Hepatocyte (in vitro differentiated cells): ENCODE measurements at places on chromosomes 5 and 9.
A peak's percentile ranks its signal among the peaks of the same experiment; 100 is the strongest.

GRCh38 chr5:79974886-79975285 lies 16.2 kb downstream of the MTX3 start:
- no peak for DNase-seq

- peak; percentile 61 for DNase-seq
Observed at GRCh38 chr9:26856413-26857032, 36.1 kb downstream of the CAAP1 start.

DNA sequence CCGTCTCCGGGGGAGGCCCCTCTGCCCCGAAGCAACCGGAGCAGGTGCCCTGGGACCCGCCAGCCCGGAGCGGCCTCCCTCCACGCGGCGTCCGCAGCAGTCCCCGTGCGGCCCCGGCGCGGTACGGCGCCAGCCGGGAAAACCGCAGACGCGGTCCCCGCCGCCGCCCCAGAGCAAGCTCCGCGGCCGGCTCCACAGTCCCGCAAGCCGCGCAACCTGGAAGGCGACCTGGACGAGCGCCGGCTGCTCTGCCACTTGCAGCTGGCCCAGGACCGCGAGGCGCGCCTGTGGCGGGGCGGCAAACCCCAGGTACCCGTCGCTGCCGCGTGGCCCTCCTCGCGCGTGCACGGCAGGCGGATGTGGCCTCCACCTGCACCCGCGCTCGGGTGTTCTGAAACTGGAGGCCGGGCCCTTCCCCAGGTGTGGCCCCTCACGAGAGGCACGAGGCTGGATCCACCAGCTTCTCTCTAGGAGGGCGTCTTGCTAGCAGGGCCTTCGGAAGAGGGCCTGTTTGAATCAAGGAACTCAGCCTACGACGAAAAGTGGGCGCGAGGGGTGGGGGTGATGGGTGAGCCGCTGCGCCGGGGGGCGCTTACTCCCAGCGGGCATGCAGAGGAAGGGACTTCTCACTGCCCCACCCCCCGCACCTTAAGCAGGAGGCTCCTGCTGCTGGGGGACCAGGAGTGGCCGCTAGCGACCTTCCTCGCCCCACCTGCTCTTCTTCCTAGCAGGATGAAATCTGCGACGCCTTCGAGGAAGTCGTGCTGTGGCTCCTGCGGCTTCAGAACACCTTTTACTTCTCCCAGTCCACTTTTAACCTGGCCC lies 602 bp downstream of the CCNI2 start:
- peak; percentile 42 for DNase-seq

GRCh38 chr9:78539904-78540303 lies 243.0 kb downstream of the PSAT1 start:
- no peak for DNase-seq

GRCh38 chr5:36721664-36722235 lies 115.3 kb downstream of the SLC1A3 start:
- no peak for DNase-seq

- DNase-seq = no peak
Observed at GRCh38 chr9:28365728-28366127, 792.4 kb upstream of the C9orf72 start.

DNA sequence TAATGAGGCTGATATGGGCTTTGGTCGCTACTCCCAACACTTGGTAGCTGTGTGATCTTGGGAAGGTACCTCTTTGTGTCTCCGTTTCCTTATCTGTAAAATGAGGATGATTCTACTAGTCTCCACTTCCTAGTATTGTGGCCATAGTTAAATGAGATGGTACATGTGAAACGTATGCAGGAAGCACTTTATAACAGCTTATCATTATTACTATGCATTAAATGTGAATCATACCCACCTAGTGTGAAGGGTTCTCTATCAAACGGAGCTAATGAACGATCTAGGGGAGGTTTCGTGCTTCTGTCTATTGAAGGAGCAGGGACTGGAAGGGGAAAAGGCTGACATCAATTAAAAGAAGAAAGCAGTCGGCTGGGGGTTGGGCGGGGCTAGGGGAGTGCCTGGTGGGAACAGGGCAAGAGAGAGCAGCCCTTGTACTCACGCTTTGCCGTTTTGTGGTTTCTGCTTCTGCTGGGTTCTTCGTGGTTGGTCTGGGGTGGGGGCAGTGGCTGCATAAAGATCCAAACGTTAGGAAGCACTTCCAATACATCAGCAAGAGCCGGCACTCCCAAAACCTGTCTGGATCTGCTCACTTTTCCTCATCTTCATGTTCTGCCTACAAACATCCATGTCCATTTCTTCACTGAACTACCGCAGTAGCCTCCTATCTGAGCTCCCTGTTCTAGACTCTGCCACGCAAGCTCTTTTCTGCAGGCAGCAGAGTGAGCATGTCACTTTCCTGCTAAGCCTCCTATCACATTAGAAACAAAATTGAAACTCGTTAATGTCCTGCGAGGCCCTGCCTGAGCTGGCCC lies 30.8 kb downstream of the LCP2 start:
- no peak for DNase-seq

DNA sequence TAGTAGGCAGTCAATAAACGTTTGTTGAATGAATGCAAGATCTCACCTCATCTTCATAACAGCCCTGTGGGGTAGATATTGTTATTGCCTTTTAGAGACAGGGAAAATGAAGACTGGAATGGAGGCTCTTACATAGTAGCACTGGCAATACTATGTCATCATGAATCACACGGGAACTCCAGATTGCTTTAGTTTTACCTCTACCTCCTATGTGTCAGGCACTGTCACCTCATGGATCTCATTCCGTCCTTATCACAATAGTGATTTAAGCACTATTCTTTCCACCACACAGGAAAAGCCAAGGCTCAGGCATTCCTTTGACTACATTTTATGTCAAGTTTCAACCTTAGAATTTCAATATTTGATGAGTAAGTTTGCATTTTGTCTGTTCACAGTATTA lies 2.9 kb upstream of the EPB41L4B start:
- DNase-seq = no peak

- no peak for DNase-seq
Observed at GRCh38 chr5:14447958-14448911, 133.4 kb upstream of the OTULINL start.

DNA sequence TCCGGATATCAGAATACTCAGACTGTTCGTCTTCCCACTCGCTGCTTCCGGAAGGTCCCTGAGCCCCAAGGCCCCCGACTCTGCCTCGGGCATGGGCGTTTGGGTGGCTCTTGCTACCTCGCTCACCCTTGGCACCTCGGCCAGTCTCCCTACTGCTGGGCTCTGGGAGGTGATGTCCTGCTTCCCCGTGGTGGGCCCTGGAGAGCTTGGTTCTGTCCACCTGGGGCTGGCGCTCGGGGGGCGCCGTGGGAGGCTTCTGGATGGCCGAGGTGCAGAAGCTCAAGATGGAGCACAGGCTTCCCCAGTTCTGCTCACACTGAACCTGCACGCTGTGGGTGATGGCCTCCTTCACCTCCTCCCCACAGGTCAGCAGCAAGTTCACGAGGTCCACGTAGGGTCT lies 10.4 kb downstream of the STC2 start:
- no peak for DNase-seq

DNA sequence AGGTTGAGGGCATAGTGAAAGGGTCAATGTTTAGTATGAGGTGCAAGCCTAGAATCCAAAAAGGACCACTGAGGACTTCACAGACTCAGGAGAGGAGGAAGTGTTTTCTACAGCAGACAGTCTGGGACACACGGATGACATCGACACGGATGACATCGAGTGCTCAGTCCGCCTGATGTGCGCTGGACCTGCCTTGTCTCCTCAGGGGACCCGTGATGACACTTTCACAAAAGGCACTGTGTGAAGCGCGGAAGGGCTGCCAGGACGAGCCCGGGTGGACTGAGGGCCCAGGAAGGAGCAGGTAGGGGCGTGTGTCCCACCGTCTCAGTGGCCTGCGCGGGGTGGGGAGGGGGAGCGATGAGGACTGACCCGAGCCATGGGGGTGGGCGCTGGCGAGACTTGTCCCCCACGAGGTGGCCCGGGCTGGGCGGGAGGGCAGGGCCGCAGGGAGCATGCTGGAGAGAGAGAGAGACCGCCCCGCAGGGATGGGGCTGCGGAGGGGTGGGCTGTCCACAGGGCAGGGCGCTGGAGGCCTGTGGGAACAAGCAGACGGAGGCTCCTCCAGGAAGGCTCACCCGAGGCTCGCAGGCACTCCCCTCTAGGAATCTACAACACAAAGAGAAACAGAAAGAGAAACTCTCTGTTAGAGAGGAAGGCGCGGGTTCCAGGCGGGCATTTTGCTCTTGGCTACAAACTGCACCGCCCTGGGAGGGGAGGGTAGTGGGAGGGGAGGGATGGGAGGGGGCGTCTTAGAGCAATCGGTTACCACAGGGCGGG lies 54.9 kb downstream of the USP20 start:
- DNase-seq = no peak

DNA sequence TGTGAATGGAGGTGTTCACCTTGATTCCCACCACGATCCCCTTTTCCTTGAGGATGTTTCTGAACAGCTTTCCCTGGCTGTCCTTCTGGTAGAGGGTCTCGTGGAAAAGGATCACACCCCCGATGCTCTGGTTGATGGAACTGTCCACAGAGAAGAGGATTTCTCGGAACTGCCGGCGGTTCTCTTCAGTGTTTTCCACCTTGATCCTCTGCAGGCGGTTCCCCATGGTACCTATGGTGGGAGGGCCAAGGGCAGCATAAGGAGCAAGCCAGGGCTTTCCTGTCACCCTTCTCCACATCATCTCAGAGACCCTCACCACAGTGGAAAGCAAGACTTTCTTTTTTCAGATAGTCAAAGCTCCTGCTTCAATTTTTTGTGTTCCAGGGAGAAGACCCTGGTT lies 5.8 kb downstream of the ALDOB start:
- no peak for DNase-seq

DNA sequence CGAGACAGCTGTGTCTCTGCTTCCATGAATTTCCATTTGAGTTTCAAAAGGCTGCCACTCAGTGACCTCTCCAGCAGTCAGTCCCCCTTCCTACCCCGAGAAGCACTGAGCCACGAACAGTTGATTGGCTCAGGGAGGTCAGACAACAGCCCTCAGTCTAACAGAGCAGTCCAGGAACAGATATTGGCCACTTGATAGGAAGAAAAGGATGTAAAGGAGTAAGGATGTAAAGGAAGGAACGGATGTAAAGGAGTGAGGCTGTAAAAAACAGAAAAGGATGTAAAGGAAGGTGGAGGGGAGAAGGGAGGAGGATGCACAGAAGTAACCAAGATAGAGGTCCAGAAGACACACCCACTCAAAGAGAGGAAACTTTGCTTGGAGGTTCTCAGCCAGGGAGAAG lies 3.2 kb upstream of the NR4A3 start:
- no peak for DNase-seq

DNA sequence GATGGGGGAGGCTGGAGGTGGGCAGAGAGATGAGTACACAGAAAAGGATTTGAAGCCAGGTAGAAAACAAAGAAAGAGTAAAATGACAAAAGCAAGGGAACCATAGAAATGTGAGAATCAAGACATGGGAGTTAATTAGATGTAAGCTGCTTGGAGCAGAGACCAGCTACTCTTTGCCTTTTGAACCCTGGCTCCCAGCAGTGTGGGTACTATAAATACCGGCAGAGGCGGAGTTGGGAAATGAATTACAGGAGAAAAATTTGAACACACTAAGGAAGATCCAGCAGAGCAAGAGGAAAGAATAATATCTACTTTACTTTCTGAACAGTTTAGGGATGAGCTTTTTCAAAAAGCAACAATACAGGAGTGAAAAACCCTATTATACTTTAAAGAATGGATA lies 36.5 kb downstream of the KIF24 start:
- no peak for DNase-seq

- DNase-seq = no peak
Observed at GRCh38 chr5:137372016-137372772, 126.9 kb downstream of the SPOCK1 start.

DNA sequence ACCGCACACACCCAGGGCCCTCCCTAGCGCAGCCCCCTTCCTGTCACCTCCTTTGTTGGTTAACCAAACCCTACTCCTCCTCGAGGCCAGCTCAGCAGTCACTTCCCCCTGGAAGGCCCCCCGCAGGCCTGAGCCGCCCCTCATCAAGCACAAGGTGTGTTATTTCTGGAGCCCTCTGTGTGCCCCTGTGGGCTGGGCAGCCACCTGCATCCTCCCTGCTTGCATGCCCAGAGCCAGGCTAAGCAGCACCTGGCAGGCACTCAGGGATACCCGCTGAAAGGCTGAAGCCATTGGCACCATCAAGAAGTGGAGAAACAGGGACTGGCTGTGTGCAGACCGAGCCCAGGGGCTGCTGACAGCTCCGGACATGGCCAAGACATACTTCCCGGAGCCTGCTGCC lies 121.8 kb downstream of the ZNF354C start:
- no peak for DNase-seq

DNA sequence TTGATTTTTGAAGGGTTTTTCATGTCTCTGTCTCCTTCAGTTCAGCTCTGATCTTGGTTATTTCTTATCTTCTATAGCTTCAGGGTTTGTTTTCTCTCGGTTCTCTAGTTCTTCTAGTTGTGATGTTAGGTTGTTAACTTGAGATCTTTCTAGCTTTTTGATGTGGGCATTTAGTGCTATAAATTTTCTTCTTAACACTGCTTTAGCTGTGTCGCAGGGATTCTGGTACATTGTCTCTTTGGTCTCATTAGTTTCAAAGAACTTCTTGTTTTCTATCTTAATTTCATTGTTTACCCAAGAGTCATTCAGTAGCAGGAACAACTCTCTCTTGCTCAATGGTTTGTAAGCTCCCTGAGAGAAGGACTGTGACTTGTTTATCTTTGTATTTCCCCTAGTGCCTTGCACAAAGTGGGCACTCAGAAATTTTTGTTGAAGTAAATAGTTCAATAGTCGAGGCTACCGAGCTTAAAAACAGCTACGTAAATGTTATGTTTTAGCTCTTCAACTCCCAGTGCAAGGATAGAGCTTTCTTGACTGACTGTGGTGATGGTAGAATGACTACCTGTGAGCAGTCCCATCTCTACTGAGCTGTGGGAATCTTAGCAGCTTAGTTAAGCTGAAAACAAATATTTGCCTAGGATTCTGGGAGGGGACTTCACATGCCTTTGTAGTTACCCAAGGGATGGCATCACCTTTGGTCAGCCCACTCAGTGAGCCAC lies 225.8 kb upstream of the ELL2 start:
- no peak for DNase-seq

- no peak for DNase-seq
Observed at GRCh38 chr5:178191661-178192060, 4.5 kb upstream of the GMCL2 start.

GRCh38 chr5:223791-224190 lies 5.7 kb downstream of the SDHA start:
- DNase-seq = no peak

DNA sequence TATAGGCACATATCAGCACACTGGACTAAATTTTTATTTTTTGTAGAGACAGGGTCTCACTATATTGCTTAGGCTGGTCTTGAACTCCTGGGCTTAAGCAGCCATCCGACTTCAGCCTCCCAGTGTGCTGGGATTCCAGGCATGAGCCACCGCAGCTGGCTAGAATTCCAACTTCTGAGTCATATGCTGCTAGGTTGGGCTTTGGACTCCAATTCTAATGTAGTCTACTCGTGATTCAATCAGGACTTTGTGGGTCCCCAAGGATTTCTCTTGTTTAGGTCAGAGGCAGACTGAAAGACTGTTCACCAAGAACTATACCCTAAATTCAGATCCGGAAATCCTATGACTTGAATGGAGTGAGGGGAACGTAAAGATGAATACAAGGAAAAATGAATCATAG lies 68.2 kb upstream of the CHD1 start:
- no peak for DNase-seq

GRCh38 chr9:82191082-82191770 lies 202.7 kb downstream of the SPATA31D1 start:
- DNase-seq = no peak
